Tibial artery (tissue), 4 donors: ENCODE measurements at places on chromosomes 13 and 19.

DNA sequence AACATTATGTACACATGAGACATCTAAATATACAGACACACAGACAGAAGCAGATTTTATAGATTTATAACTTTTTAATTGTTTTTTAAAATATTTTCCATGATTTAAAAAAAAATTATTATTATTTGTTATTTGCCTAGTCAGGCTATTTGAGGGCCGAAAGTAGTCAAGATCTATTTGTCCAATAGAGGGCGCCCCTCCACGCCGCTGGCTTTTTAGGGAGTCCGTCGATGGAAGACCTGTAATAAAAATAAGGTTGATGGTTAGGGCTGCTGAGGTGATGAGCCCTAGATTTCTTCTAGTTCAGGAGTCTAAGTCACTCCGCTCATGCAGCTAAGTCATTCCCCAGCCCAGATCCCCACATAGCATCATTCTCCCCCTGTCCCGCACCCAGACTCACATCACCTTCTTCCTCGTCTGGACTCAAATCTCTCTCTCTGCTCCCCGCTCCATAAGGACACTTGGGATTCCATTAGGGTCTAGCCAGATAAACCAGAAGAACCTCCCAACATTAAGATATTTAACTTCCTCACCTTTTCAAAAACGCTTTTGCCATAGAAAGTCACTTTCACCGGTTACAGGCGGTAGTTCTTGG lies 33.9 kb upstream of the CEACAM21 start:
- DNase-seq: no peak

GRCh38 chr19:28615546-28615916 lies 597.4 kb downstream of the UQCRFS1 start:
- DNase-seq: no peak

- peak; percentile 47 for DNase-seq
Measured at GRCh38 chr19:4971424-4971793, 2.5 kb downstream of the KDM4B start.

DNA sequence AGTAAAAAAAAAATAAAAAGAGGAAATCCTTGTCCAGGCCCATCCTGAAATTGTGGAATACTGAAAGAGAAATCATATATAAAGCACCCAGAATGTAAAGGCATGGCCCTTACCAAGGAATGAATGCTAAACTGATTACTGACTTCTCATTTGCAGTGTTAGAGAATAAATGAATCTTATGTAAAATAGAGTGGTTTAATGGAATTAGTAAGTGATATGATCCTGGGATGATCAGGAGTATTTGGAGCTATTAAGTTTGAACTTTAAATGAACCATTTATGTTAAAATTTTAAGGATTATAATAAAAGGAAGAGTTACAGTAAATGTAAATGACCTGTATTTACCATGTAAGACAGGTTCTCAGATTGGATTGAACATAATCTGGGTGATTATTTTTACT lies 75.4 kb downstream of the PDS5B start:
- DNase-seq: no peak

DNA sequence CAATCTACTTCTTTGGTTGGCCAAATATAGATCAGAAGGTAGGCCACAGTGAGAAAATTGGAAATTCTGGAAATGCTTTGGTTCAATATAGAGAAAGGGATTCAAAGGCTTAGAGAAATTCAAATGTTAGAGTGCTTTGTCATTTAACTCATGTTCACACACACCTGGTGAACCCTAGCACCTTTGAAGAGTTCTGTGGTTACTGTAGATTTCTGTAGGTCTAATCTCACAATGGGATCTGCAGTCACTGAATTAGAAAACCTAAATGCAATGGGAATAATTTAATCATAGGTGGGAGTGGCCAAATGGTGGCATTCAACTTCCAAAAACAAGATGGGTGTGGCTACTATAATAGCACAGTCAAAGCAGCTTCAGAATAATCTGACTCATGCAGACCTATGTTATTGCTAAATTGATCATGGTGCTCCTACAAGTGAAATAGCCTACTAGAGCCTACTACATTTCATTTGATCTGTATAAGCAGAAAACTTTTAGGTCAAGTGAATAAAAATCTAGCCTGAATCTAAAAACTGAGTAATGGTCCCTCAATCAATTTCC lies 1152.9 kb downstream of the PCDH9 start:
- DNase-seq: no peak

DNA sequence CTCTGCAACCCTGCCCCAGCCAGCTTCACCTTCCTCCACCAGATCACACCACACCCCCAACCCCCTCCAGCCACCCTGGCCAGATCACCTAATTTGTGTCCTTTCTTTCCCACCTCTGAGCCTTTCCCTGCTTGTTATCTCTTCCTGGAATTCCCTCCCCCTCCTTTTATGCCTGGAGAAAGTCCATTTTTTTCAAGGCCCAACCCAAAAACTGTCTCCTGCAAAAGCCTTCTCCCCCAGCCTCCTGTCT lies 5.3 kb upstream of the TLE2 start:
- DNase-seq: no peak
